ENCODE measurements at places on chromosomes 3 and 15.

GRCh38 chr3:135706758-135707375 is 258.7 kb upstream of the PPP2R3A start:
- peak; percentile 15 for DNase-seq

- DNase-seq, result no peak
Observed at GRCh38 chr3:22835041-22835440, 368.1 kb upstream of the UBE2E2 start.

GRCh38 chr3:24493746-24494617 is 668 bp downstream of the THRB start:
- DNase-seq, result peak; percentile 80

DNA sequence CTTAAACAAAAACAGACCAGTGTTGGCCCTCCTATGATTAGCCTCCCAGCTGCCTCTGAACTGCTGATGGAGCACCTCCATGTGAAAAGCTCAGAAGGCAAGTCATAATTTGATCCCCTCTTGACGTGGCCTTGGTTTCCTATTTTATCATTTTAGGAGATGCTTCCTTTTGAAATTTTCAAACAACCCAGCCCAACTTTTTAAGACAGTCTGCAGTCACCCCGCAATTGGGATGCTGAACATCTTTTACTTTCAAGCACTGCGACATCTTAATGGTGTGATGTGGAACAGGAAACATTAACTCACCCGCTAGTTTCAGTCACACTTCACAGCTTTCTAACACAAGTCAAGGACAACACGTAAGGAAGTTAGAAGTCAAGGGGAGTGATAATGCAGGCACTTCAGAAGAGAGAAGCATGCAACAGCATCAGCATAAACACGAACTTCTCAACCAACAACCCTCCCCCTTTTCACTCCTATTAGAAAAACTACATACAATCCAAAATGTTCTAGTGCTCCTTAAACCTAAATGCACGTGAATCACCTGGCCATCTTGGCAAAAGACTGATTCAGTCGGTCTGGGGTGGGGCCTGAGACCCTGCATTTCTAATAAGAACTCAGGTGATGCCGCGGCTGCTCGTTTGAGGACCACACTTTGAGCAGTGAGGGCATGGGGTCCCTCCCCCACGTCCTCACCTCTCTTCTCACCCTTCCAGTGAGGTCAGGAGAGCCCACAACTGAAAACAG is 161.5 kb downstream of the FOXP1 start:
- no peak for DNase-seq

- DNase-seq, result no peak
Observed at GRCh38 chr15:39499042-39499441, 81.8 kb upstream of the THBS1 start.

- peak; percentile 48 for DNase-seq
Observed at GRCh38 chr15:47288794-47289193, 428.5 kb upstream of the SEMA6D start.

GRCh38 chr3:127714125-127714571 is 41.4 kb downstream of the ABTB1 start:
- no peak for DNase-seq

GRCh38 chr3:139457066-139457465 is 19.2 kb downstream of the RBP2 start:
- DNase-seq, result no peak

- DNase-seq, result no peak
Observed at GRCh38 chr15:66748708-66749035, 46.6 kb downstream of the SMAD6 start.

DNA sequence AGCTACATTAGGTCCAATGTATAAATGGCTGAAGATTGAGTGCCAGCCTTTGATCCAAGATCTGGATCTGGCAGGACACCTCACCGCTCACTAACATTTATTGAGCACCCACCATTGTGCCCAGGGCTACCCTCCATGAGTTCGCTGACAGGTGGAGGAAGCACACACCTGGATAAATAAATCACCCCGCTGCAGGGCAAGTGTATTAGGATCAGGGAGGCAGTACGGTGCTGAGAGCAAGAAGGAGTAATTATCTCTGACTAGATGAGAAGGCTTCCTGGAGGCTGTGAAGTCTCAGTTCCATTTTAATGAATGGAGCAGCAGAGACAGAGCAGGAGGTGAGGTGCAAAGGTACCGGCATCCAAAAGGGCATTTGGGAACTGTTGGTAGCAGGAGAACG is 104.1 kb downstream of the LIPC start:
- no peak for DNase-seq

DNA sequence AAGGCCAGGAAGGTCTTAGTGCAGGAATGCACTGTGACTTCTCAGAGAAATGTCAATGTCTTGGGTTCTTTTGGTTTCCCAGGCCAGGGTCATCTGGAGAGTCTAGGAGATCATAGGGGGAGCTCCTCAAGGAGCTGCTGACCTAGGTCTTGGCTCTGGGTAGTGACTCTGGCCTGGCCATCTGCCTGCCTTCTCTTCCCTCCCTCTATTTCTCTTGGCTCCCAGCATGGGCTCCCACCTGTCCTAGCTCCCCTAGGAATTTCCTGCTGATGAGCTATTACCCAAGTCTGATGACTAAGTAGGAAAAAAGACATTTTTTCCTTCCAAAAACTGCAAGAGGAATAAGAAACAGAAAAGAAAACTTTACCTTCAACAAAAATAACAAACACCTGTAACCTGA is 57.4 kb downstream of the BSN start:
- DNase-seq, result no peak

DNA sequence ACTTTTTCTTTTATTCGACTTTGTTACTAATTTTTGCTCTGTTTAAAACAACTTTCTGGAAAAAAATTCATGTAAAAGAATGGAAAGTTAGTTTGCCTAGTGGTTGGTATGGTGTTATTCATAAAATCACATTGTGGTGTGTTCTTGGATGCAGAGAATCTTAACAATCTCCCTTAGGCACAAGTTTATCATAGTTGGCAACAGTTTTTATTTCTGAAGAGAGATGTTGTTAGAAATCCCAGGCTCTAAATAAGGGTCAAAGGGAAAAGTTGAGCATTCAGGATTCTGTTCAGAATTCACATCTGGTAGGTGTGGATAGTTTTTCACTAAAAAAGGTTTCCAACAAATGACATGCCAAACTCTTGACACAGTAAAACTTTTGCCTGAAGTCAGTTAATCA is 6.4 kb downstream of the DUT start:
- DNase-seq, result no peak

DNA sequence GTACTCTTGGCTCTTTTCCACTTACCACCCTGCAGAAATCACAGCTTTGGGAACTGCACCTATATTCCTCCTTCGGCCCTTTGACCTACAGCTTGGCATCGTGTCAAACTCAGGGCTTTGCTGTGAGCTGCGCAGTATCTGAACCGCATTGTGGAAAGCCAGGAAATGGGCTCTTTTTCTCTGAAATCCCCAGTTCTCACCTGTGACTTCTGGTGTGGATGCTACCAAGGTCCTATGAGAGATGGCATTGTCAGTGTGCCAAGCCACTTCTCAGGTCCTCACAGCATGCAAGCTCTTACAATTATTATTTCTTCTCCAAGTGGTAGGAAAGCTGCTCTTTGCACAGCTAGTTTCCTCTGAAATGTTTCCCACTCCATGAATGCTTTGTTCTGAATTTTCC is 450.6 kb upstream of the TBL1XR1 start:
- no peak for DNase-seq

DNA sequence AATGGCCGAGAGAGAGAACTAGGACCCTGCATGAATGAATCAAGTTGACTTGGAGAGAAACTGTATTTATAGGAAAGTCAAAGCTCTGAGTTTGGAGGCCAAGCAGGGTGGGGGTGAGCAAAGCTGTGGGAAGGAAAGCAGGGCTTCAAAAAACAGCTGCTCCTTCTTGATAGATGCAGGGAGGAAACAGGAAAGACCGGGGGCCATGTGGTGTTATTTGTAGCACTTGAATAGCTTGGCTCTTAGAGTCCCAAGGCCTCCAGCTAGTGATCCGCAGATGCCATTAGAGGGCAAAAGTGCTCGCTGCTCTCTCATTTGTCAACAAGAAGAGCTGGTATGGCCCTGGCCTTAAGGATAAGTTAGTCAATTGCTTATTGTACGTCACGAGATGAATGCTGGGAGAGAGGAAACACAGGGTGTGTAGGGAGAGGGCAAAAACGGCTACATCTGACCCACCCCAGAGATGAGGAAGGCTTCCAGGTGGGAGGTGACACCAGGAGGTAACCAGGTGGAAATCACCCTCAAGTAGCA is at the start of gene ALG1L2:
Gene ALG1L2 (plus strand): TSS at position 481 of the 531 bp plus-strand sequence. CDS start 186 bp downstream, outside the sequence.
- no peak for DNase-seq

DNA sequence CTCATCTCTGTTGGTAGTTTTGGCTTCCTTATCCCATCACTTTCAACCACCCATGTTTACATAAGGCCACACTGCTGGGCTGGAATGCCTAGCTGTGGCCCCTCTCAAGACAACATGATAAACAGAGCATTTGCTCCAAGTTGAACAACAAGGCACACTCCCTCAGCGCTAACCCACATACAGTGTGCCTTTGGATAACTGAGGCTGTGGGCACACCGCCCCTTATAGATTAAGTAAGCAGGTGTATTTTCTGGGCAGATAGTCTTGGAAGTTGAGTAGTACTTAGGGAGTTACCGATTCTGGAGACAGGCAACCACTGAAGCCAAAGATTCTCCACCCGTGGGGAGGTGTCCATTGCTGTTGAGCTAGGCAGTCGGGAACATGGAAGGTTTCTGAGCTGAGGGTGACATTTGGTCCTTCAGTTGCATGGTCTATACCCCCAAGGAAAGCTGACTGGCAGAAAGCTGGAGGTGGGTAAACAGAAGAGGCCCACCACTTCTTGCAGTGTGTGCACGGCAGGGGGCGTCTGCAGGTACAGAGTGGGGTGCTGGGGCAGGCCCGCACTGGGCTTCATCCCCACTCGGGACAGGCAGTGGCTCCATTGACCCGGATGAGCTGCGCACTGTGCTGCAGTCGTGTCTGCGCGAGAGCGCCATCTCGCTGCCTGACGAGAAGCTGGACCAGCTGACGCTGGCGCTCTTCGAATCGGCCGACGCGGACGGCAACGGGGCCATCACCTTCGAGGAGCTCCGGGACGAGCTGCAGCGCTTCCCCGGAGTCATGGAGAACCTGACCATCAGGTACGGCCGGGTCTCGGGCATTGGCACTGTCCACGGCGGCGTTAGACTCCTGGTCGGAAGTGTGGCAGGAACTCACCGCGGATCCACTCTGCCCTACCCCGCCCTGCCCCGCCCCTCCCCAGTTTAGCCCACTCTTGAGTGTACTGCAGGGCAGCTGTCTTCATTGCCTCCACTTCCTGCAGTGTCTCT is 16.8 kb downstream of the NOX5 start:
- DNase-seq, result peak; percentile 41

DNA sequence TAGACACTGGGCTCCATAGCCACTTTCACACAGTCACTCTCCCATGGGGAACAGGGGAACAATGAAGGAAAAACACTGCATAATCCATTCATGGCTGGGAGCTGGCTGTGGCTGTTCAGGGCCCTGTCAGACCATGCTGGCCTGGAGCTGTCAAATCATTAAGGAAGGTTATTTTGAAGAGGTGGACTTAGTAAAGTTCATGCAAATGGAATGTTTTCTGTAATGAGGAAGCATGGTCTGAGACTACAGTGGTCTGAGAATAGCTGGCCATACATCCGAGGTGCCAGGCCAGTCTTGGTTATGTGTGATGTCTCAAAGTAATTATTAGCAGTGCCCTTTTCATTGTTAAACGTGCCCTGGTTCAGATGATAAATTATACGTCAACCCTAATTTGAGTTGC is 117.1 kb upstream of the MRPS22 start:
- no peak for DNase-seq

DNA sequence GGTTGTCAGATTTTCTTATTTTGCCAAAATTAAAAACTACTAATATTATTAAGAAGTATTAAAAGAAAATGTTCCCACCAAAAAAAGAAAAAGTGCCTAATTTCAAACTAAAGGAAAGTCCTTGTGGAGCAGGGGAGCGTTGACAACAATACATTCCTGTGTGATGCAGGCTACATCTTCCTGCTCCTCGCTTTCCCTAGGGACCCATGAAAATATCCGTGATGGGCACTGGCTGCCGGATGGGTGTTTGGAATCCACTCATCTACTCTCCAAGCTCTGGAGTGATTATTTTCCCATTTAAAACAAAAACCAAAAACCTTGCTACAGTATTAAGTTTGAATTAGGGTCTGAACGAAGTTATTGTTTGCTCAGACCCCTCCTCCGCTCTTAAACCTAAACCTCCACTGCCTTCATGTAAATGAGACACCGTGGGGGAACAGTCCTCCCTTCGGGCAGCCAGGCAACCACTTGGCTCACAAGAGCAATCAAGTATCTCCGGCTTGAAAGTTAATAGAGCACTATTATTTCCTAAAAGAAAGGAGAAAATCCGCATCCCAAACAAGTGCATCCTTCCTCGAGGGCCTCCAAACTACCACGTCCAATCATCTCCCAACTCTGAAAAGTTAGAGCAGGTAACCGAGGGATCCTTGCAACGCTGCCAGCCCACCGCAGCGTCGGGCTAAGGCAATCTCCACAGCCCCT is 1.5 kb downstream of the ITGB5 start:
- no peak for DNase-seq

GRCh38 chr3:197908957-197909701 is 40.9 kb upstream of the RPL35A start:
- no peak for DNase-seq

DNA sequence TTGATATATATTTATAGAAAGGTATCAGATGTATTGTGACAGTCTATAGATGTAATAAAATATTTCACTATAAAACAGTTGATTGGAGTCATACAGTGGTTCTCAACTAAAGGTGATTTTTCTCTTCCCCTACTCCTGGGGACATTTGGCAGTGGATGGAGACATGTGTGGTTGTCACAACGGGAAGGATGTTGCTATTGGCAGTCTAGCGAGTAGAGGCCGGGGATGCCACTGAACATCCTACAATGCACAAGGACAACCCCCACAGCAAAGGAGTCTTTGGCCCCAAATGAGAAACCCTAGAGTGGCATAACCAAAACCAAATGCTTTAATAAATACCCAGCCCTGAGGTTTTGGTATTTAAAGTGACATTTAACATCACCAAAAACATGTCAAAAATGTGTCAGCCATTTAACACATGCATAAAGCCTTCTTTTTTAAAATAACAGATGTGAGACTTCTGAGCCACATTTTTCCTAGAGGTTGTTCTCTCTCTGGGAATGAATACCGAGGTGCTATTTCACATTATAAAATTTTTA is 367.5 kb downstream of the PTPRG start:
- DNase-seq, result no peak
